Naive thymus-derived CD8-positive, alpha-beta T cell (primary cell): ENCODE measurements at places on chromosomes 6 and 20.

DNA sequence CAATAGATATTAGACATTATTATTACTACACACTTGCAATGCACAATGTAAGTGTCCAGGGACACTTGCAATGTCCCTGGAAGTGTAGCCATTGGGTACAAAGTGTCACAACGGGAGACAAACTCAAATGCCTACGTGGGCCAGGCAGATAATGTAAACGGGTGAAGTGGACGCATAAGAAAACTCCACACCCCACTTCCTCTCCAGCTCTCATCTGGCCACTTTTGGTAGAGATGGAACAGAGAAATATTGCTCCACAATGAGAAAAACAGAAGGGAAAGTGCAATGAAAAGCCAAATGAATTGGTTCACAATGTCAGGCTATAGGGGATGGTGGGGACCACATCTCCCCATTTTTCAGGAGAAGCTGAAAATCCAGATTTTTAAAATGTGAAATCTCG is 9.4 kb downstream of the SULF2 start:
- no peak for DNase-seq

GRCh38 chr6:50899306-50899870 is 80.7 kb downstream of the TFAP2B start:
- no peak for DNase-seq

DNA sequence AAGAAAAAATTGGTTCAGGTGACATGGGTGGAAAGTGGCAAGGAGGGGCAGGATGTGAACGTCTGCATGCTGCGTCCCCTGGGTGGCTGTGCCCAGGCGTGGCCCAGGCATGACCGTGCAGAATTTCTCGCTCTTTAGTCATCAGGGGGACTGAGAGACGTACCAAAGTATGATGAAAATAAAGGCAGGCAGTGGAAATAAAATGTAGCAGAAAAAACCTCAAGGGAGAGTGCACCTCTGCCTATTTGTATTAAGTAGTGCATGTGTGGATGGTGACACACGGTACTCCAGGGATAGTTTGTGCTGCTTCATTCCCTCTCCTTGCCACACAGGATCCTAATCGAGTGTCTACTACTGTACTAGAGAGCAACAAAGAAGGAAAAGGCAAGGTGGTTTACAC is 81.1 kb downstream of the ATP9A start:
- no peak for DNase-seq

GRCh38 chr6:112431803-112432202 is 84.7 kb downstream of the RFPL4B start:
- DNase-seq = no peak

- DNase-seq = no peak
Observed at GRCh38 chr6:132820629-132821381, 6.4 kb downstream of the RPS12 start.

DNA sequence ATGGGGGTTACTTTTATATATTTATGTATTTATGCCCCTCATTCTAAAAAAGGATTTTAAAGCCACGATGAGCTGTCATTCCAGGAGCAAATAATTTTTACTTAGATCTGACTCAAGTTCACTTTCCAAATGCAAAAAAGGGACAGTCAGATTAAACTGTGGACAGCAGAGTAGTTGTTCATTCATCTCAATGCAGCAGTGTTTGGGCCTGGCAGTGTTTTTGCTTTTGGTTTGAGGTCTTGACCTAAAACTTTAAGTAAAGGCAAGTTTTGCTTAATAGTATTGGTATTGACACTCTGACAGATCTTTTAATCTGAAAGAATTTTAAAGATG is 13.9 kb downstream of the JARID2 start:
- no peak for DNase-seq

GRCh38 chr6:134309983-134310605 is 7.8 kb downstream of the SGK1 start:
- no peak for DNase-seq

GRCh38 chr20:44212792-44213191 is 2.2 kb upstream of the OSER1 start:
- no peak for DNase-seq

- no peak for DNase-seq
Observed at GRCh38 chr6:139955366-139956155, 581.1 kb upstream of the CITED2 start.

GRCh38 chr6:165697171-165697570 is 34.1 kb upstream of the PDE10A start:
- DNase-seq = no peak

- DNase-seq = no peak
Observed at GRCh38 chr6:166494757-166495486, 91.6 kb downstream of the RAMACL start.

- DNase-seq = no peak
Observed at GRCh38 chr6:47098570-47098993, 56.5 kb upstream of the ADGRF1 start.

DNA sequence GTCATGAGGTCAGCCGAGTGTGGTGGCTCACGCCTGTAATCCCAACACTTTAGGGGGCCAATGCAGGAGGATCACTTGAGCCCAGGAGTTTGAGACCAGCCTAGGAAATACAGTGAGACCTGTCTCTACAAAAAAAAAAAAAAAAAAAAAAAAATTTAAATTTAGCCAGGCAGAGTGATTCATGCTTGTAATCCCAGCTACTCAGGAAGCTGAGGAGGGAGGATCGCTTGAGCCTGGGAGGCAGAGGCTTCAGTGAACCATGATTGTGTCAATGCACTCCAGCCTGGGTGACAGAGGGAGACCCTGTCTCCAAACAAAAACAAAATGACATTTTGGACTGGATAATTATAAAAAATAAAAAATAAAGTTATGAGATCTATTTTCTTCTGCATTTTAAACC is 56.2 kb downstream of the ADGRF1 start:
- no peak for DNase-seq

- DNase-seq = no peak
Observed at GRCh38 chr6:73085443-73085871, 139.8 kb downstream of the KHDC1L start.

- DNase-seq = no peak
Observed at GRCh38 chr6:95081231-95081630, 496.1 kb upstream of the MANEA start.

DNA sequence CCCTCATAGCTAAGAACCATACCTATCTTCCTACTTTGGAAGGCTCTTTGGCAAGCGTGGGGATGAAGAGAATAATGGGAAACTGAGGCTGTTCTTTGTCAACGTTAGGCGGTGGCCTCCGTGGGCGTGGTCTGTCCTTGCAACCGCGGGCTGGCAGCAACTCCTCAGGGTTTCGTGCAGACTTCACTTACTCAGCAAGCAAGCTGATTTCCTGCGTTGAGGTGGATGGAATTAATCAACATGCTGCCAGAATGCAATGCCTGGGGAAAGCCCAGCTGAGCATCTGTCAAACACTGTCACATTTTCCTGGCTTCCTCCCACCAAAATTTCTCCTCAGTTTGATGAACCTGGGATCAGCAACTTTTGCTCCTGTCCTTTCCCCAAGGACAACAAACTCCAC is 9.2 kb upstream of the IL17F start:
- no peak for DNase-seq
